ENCODE measurements at places on chromosomes 7 and 10. TPM values are rescaled to one million over a fixed set of nuclear protein-coding genes. Genes with fewer than 3 reads are reported as not detected.

DNA sequence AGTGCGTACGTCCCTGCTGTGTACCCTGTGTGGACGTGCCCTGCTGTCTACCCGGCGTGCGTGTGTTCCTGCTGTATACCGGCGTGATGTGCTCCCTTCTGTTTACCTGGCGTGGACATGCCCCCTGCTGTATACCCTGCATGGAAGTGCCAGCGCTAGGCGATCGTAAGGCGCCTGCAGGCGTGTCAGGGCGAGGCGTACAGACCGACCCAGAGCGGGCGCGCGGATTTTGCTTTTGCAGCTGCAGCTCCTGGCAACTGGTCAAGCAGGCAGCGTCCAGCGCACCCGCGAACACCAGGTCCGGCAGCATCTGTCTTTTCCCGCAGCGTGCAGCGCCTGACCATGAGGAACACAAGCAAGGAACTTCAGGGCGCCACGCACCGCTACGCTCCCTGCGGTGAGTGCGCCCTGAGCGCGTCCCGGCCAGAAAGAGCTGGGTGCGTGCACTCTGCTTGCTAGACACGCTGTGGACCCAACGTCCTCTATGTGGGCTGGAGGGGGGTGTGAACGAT lies 680 bp downstream of the C7orf57 start:
- peak; percentile 54 for DNase-seq

The TCAF2 gene
- total RNA-seq = 7.3 TPM

- no peak for DNase-seq
These were observed 20.7 kb upstream of the ZMIZ1 start for GRCh38 chr10:79047875-79048638.

GRCh38 chr10:30857803-30858202 lies 173.9 kb downstream of the ZNF438 start:
- DNase-seq = peak; percentile 53

DNA sequence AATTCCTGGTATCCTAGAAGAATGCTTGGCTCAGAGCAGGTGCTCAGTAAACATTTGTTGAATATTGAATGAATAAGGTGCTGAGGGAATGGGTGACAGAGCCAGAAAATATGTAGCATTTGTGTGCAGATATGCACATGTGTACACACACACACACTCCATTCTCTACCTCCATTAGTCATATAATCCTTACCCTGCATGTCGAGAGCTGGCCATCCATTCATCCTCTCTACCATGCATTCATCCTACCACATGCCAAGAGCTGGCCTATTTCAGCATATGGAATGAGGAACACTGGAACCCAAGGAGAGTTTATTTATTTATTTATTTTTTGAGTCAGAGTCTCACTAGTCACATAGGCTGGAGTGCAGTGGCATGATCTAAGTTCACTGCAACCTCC lies 284.8 kb downstream of the PLXNA4 start:
- DNase-seq = no peak

Data from dermis microvascular lymphatic vessel endothelial cell (primary cell).